ENCODE measurements at places on chromosomes 3 and 15.
A peak's percentile ranks its signal among the peaks of the same experiment; 100 is the strongest.

GRCh38 chr15:42012928-42013482 lies 7.8 kb downstream of the PLA2G4E start:
- DNase-seq = no peak

GRCh38 chr15:101724675-101725005 lies 367 bp upstream of the TARS3 start:
- DNase-seq = no peak

- no peak for DNase-seq
Observed at GRCh38 chr3:172210355-172210754, 171.0 kb downstream of the FNDC3B start.

DNA sequence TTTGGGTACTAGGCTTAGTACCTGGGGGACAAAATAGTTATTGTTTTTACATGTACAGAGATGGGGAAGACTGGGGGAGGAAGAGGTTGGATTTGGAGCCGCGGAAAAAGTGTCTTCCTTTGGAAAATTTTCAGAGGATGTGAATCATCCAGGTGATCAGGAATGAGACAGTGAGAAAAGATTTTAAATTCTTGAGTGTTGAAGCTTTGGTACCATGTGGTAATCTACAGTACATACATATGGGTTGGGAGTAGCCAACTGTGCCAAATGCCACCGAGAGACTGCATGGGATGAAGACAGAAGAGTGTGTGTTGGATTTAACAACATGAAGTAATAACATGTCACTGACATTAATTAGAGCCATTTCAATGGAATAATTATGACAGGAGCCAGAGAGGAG lies 1238.2 kb downstream of the ROBO1 start:
- no peak for DNase-seq

DNA sequence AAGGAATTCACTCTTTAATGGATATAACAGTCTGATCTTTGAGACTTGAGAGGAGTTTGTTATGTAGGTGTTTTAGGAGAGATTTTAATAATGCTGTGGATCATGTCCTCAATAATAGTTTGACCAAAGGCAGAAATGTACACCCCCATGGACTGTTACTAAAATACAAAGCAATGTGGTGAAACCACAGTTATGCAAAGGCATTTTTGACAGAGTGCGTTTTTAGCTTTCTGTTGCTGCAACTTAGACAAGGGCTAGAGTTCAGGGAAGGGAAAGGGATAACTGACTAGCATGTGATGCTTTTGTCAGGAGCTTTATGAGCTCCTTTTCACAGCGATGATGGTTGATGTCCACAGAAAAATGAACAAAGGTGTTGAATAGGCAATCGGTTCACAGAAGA lies 3.6 kb upstream of the STARD5 start:
- DNase-seq = no peak

GRCh38 chr15:69154684-69155083 lies 5.8 kb upstream of the GLCE start:
- DNase-seq = no peak

DNA sequence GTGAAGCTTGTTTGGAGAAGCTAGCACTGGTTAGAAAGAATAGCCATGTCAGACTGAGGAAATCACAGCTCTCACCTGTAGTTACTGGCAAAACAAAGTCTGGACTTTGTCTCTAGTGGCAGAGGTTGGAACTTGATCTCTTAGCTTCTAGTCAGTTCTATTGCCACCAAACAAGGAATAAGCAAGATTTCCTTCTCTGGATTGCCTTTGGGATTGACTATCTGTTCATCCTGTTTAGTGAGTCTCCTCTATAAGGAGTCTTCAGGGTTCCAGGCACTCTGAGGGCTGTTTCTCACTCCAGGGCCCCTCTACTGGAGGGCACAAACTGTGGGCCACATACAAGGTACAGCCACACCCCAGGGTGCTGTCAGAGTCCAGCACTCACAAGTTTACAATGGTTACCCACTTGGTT lies 426.6 kb upstream of the THBS1 start:
- DNase-seq = no peak

DNA sequence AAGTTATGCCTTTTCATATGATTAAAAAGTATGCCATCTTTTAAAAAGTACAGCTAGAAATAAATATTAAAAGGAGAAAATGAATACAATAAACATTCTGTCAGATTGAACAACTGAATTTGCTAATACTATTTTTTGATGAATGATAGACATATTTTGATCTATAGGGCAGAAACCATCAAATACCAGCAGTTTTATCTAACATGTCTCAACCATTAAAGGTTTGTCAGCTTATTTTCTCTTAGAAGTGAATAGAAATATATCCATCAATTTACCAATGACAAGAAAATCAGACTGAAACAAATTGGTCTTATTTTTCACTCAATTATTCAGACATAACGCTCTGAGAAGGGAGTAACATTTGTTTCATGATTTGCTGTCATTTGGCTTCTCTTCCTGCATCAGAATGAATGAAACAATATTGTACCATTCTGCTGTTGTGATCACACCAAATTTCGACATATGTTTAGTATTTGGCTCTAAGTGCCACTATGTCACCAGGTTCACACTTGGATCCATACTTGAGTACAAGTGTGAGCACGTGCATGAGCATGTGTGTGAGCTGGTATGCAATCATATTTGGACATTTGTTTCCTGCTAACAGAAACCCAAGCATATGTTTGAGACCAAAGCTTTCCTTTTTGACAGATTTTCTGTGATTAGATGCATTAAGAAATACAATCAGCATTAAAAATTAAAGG lies 86.5 kb downstream of the THRB start:
- DNase-seq = no peak

DNA sequence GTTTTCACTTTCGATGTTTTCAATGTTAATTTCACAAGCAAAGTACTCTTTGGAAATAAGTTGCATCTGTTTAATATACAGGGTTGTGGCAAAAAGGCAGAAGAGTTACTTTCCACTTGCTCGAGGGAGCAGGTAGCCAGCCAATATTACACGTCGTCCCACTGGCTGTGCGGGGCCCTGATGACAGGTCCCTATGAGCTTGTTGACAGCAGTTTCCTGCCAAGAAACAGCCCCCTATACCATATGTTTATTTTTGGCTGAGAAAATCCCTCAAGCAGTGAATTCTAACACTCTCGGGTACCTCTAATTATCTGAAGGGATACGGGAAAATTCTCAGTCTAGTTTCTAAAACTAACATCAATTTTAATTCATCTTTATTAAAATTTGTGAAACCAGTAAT lies 116.8 kb upstream of the SGO1 start:
- DNase-seq = no peak

- no peak for DNase-seq
Observed at GRCh38 chr15:68536331-68537095, 42.3 kb upstream of the CORO2B start.

DNA sequence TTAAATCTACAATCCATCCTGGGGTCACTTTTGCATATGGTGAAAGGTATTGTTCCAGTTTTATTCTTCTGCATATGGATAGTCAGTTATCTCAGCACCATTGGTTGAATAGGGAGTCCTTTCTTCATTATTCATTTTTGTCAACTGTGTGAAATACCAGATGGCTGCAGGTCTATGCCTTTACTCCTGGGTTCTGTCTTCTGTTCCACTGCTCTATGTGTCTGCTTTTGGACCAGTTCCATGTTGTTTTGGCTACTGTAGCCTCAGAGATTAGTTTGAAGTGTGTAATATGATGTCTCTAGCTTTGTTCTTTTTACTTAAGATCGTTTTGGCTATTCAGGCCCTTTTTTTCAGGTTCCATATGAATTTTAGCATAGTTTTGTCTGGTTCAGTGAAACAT lies 795.8 kb downstream of the OTOL1 start:
- DNase-seq = no peak

DNA sequence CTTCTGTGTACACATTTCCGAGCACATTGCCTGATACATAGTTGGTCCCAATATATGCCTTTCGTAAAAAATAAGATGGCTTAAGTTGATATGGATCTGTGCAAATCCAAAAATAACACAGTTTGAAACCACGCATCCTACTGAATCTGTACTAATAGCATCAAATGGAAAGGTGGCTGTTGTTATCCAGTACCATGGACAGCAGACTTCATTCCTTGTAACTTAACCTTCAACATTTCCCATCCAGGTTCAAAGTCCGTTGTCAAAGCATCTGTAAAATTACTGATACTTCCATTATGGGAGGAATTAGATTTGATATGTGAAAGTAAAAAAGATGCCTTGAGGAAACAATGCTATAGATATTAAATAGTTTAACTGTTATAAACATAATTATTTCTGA lies 65.5 kb upstream of the C3orf49 start:
- no peak for DNase-seq

- no peak for DNase-seq
Observed at GRCh38 chr3:59567661-59568060, 517.8 kb upstream of the CFAP20DC start.

DNA sequence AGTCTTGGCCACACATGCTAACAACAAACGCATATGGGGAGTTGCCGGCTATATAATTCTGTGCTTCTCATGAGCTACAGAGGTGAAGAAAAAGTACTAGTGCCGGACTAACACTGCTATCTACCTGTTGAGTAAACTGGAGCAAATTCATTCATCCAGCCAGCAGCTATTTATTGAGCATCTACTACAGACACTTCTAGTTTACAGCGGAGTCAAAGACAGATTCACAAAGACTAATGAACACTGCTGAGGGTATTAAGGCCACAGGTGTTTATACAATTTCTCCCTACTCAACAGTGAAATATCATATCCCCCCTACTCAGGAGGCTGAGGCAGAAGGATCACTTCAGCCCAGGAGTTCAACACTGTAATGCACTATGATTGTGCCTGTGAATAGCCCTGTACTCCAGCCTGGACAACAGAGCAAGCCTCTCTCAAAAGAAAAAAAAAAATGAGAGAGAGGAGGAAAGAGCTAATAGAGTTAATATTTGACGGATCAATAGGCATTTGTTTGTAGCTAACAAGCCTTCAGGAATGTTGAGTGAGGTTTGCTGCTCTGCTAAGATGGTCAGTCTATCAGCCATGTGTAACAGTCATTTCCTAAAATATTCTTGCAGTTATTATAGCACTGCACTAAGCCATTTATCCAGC lies 17.8 kb downstream of the ADCY5 start:
- DNase-seq = no peak

GRCh38 chr3:10502185-10502880 lies 3.1 kb downstream of the ATP2B2 start:
- DNase-seq = no peak

GRCh38 chr3:190169243-190169642 lies 48.5 kb upstream of the P3H2 start:
- DNase-seq = no peak

- no peak for DNase-seq
Observed at GRCh38 chr3:39088456-39088855, 19.0 kb downstream of the GORASP1 start.

- no peak for DNase-seq
Observed at GRCh38 chr3:52030714-52031310, 25.6 kb downstream of the DUSP7 start.

DNA sequence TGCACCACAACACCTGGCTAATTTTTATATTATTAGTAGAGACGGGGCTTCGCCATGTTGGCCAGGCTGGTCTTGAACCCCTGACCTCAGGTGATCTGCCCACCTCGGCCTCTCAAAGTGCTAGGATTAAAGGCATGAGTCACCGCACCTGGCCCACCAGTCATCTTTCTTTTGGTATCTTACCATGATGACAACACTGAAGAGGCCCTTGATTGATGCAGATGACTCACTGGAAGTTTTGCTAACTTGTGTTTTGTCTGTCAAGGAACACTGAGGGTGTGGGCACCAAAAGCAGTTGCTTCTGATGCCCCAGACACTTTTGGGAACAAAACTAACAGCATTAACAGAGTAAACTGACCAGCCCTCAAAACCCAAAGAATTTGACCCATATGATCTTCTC lies 88.3 kb downstream of the MYO5A start:
- no peak for DNase-seq

DNA sequence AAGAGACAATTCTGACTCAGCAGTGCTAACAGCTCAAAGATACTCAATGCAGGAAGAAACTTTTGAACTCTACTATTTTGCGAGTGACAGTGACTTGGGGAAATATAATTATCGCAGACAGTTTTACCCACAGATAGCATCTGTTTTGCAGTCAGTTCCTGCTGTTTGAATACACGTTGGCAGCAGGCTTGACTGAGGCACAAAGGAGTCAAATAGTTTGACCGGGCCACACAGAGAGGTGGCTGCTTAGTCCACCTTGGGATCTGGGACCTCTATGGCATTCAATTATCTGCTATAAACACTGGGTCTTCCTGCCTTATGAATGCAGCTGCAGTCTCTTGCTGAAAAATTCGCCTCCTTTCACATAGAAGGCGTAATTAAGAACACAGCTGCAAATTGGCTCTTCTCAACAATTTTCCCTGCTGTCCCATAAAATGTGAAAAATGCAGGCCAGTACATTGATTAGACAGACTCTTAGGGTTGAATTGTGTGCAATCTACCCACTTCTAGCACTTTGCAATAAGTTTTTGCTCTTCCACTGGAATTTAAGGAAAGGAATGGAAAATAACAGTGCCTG lies 56.5 kb downstream of the OTOL1 start:
- DNase-seq = no peak

DNA sequence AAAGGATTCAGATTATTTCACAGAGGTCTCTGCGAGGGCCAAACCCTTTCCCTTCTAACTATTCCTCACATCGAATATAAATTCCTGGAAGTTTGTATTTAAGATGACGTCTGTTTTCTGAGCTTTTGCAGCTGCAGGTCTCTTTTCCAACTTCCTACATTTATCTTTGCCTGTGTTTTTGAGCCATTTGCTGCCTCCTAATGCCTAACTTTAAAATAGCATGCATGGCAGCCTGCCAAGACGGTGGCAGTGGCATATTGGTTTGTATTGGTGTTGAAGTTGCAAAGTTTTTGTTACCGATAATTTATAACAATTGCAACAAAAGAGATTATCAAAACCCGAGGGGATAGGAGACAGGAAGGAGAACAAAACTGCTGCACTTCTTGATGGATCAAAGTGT lies 187.1 kb upstream of the DNAJC19 start:
- DNase-seq = peak; percentile 52

DNA sequence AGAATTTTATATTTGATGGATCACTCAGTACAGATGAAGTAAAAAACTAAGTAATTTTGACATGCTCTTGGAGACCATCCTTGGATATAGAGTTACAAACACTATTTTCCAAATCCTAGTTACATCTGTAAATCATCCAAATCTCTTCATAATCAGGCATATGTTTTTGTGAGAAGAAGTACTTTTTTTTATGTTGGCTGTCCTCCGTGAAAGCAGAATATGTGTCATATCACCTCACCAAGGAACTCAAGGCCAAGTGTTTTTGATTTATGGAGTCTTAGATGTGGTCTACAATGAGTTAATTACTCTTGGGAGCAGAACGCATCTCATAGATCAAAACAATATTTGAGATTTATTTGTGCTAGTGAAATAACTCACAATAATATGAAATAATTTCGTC lies 416.5 kb upstream of the TGFBR2 start:
- no peak for DNase-seq

DNA sequence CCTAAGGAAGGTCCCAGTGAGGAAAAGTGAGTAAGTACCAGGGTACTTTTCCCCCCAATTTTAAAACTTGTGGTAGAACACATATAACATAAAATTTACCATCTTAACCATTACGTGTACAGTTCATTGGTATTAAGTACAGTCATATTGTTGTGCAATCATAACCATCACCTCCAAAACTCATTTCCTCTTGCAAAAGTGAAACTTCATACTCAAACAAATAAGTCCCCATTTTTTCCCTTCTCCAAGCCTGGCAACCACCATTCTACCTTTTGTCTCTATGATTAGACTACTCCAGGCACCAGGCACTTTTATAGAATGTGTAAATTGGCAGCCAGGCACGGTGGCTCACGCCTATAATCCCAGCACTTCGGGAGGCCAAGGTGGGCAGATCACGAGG lies 12.2 kb downstream of the PRC1 start:
- DNase-seq = no peak

- DNase-seq = no peak
Observed at GRCh38 chr3:173635826-173636225, 238.3 kb downstream of the NLGN1 start.

GRCh38 chr3:140629357-140630137 lies 48.3 kb upstream of the TRIM42 start:
- DNase-seq = no peak

Data from amygdala (tissue), 56 donors.